ENCODE measurements at places on chromosomes 5 and 9.
A peak's percentile ranks its signal among the peaks of the same experiment; 100 is the strongest.

DNA sequence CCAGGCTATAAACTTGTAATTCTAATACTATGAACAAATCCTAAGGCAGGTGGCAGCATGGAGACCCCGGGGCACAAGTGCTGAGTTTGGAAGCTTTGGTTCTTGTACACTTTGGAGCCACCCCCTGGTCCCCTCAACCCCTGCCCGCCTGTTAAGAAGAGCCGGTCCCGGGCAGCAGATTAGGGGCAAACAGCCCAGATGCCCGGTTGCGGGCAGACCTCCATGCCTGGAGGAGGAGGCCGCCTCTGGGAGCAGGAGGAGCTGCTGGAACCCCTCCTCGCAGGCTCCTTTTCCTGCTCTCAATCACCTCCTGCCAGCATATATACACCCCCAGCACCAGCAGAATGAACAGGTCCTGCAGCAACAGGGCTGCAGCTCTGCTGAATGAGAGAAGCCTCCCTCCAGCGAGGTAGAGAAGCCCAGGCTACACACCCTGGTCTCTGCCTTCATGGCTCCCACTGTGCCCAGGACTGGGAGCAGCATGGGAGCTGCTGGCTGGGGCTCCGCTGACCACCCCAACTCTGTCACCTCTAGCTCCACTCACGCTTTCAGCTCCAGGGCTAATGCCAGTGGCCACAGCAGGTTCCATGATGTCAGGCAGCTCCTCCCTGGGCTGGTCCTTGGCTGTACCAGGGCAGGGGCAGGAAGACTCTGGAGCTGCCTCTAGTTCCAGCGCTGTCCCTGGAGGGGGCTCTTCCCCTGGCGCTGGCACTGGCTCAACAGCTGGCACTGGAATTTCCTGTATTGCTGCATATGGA, 1713.5 kb upstream of the ACO1 start:
- DNase-seq, result no peak

GRCh38 chr9:129181246-129181645, 3.2 kb upstream of the IER5L start:
- no peak for DNase-seq

- no peak for DNase-seq
Observed at GRCh38 chr5:79396265-79396664, 117.7 kb downstream of the HOMER1 start.

DNA sequence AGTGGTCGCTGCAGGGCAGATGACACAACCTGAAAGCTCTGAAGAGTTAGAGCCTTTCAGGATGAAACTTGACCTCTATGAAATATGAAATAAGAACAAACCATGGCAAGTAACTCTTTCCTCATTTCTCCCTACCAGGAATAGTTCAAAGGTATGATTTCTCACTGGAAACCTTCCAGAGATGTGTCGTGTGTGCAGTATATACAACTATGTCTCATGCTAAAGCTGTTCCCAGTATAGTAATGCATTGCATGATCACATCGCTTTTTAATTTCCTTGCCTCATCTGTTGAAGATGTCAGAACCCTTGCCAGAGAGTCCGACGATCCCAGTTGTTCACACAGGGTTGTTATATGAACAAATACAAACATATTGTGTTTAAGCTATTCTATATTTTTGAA, 45.8 kb upstream of the RGMB start:
- DNase-seq, result no peak

DNA sequence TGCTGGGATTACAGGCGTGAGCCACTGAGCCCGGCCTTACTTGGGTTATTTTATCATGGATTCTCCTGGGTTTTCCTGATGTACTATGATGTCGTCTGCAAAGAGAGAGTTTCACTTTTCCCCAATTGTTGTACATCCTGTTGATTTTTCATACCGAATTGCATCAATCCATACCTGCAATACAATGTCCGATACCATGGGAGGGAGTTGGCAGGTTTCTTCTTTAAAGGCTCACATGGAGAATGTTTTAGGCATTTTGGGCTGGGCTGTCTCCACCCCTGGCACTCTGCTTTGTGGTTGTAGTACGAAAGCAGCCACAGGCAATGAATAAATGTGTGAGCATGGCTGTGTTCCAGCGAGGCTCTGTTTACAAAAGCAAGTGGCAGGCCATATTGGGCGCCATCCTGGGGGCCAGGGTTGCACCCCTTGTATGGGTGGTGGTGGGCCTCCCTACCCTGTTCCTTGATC, 35.1 kb upstream of the EXOC3 start:
- no peak for DNase-seq

DNA sequence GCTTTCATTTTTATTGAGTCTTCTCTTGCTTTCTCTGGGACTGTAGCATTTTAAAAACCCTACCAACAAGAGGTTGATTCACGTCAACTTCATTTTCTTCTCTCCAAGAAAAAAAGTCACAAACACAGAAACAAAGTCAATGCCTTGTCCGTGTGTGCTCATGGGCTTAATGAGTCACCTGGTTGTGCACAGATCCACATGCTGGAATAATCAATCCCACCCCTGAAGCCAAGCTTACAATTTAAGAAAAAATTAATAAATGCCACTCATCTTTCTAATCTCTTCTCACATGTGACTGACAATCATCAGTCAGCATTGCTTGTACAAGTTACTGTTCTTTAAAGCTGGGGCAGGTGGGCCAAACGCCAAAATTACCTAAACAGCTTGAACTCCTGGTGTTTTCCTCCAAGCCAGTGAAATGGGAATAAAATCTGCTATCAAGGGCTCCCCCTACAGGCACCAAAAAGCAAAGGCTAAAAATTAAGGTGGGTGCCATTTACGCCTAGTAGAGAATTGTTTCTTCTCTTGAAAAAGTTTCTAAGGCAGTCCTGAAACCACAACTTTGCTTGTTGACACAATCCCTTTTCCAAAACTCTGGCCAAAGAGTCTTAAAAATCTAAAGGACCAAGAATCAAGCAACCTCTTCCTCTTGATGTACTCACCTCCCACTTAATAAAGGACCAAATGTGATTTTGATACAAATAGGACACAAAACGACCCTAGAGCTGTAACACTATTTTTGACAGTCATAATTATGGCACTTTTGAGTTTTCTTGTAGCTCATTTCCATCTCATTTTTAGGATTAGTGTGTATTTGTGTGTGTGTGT, 21.3 kb downstream of the TRMO start:
- peak; percentile 47 for DNase-seq

GRCh38 chr5:137209232-137209809, 289.8 kb downstream of the SPOCK1 start:
- DNase-seq, result no peak

- peak; percentile 91 for DNase-seq
Observed at GRCh38 chr9:36572515-36573418, at the start of gene MELK. MELK (plus strand) TSS chr9:36572895; CDS start chr9:36581682, 8,787 bp downstream.

GRCh38 chr5:127878174-127878750, 175.1 kb downstream of the CCDC192 start:
- DNase-seq, result peak; percentile 18

- DNase-seq, result no peak
Observed at GRCh38 chr5:121913418-121913817, 48.4 kb upstream of the SRFBP1 start.

GRCh38 chr9:136786451-136786850, 4.7 kb upstream of the TMEM141 start:
- no peak for DNase-seq

GRCh38 chr5:14745188-14745563, 80.7 kb downstream of the OTULIN start:
- no peak for DNase-seq

DNA sequence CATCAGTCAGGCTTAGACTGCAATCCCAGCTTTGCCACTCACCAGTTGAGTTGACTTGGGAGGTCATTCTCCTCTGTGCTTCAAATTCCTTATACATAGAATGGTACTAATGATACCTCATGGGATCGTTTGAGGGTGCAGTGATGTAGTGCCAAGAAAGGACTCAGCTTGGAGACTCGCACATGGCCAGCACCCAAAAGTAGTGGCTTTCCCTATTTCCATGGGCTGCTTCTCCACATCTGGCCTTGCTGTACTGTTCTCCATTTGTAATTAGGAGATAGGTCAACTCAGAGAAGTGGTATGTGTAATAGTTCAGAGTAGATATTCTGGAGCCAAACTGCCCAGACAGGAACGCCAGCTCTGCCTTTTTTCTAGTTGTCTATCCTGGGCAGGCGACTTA, 5.5 kb downstream of the CCL19 start:
- DNase-seq, result no peak

- DNase-seq, result no peak
Observed at GRCh38 chr5:14900693-14901461, 29.3 kb upstream of the ANKH start.

- DNase-seq, result no peak
Observed at GRCh38 chr9:20307621-20308020, 314.7 kb downstream of the MLLT3 start.

DNA sequence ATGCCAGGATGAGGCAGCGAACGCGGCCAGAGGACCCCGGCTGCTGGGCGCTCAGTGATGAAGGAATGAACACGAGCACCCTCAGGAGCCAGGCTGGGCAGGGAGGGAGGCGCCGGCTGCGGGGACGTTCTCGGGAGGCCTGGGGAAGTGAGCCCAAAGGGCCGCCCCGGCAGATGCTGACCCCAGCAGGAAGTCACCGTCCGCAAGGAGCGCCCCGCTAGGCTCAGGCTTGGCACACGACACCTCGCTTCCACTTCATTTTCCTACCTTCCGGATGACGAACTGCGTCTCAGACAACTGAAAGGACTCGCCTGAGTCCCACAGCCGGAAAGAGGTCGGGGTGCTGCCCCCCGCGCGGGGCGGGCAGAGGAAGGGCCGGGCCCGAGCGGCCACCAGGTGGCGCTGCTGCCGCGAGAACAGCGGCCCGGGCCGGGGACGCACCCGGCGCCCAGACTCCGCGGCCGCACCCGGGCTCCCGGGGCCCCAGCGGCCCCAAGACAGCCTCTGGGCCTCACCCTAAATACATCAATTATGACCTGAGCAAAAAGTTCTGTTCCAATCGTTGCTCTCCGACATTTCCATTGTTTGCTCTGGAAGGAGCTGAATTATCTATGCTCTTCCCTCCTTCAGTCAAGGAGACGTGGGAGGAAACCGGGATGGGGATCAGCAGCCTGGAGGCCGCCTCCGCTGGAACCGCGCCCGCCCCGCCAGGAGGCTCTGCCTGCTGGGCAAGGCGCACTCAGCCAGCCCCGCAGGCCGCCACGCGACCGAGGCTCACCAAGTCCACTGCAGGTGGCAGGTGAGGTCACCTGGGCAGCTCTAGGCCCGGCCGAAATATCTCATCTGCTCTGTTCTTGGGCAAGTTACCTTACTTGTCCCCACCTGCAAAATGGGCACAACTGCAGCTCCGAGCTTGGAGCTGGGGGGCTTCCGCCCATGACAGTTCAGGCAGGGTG, 107.0 kb downstream of the ZNF354C start:
- peak; percentile 52 for DNase-seq

GRCh38 chr9:106487266-106487665, 375.7 kb upstream of the ZNF462 start:
- no peak for DNase-seq

DNA sequence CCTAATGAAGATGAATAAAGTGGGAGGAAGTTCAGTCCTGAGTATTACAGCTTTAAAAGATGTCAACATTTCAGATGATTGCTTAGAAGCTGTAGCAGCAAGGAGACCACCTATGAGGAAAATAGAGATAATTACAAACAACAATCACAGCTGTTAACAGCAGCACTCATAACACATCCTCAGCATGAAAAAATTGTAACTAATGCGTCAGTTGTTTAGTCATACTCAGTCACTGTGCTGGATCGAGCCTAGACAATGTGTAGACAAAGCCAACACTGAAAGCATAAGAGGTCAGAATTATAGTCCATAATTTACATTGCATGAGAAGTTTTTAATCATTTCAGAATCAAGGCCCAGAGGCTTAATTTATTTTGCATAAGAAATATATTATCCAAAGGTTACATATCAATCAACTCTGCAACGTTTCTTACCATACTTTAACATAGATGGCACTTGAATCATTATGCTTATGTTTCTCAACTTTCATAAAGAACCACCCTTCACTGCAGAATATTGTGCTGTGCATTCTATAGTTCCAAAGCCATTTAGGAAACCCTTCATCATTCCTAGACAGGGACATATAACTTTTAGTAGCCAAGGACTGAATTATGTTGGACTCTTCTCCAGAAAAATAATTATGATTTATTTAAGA, 60.2 kb upstream of the HAPLN1 start:
- no peak for DNase-seq

DNA sequence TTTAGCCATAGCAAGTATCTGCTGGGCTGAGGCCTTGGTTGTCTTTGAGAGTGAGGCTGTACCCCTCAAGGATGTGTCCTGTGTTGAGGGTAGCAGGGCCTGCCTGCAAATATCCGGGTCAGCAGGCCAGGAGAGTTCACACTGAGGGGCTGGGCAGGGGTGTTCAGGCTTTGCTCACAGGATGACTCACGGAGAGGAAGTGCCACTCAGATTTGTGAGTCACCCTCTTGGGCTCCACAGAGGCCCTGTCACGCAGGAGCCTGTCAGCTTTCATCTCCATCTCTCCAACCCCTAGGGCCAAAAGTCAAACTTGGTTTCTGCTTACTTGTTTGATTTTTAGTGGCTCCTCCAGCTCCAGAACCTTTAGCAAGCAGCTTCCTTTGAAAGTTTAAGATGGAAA, 211.5 kb downstream of the SEC61B start:
- peak; percentile 91 for DNase-seq

- DNase-seq, result no peak
Observed at GRCh38 chr9:135565141-135565628, 3.6 kb downstream of the PAEP start.

DNA sequence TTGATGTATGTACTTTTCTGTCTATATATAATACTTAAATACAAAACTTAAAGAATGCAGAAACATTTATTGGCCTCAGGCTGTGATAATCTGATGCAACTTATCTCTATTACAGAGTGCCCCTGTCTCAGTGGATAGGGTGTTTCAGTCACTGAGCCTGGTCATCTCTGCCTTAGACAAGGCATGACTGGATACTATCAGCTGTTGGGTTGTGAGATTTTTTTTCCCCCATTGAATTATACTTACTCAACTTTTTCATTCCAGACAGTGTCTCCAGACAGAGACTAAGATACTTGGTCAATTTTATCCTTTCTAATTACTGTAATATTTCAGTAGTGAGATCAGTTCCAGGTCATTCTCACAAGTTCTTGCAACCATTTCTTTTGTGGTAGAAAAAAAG, 26.7 kb downstream of the XRCC4 start:
- no peak for DNase-seq

GRCh38 chr9:130271473-130271872, 5.9 kb downstream of the HMCN2 start:
- no peak for DNase-seq

DNA sequence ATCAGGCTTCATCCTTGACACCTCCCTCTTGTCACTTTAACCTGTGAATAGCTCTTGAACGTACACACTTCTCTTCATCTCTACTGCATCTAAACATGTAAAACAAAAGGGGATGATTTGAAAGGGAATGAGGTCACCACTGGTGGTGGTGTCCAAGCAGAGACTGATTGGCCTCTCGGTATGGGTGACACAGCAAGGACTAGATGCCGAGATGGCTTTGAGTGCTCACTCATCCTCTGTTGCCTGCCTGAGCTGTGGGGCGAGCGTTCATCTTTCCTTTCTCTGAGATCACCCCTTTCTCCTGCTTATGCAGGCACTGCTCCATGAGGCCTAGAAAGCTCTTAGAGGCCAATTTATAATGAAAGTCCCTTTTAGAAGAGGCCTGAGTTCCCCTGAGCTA, 51.9 kb downstream of the SEC61B start:
- no peak for DNase-seq

All from activated CD4-positive, alpha-beta T cell treated with anti-CD3 and anti-CD28 coated beads, Interleukin-10, Interleukin-2, amounts not matched to agents 100 ng/mL and 50 ng/mL, durations not matched to agents 16 hours and 8 hours (primary cell).